ENCODE measurements at places on chromosomes 7 and 10.

DNA sequence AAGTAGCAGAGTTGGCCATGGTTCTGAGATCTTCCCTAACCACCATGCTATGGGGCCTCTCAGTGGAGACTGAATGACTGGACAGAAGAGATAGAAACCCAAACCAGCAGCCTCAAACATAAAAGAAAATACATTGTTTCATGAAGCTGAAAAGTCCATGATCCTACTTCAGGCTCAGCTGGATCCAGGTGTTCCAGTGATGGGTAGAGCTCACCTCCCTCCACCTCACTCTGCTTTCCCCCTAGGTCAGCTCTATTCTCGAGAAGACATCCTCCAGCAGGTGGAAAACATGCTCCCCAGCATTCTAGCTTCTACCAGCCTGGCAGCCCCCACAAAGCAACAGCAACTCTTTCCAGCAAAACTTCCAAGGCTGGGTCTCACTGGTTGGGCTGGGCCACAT, 132.1 kb downstream of the OAT start:
- DNase-seq = no peak

GRCh38 chr10:102010961-102011360, 45.0 kb downstream of the ARMH3 start:
- DNase-seq = no peak

GRCh38 chr7:20331910-20332813, 1.5 kb downstream of the ITGB8 start:
- no peak for DNase-seq

- no peak for DNase-seq
Measured at GRCh38 chr10:89360157-89360556, 17.7 kb upstream of the IFIT1B start.

DNA sequence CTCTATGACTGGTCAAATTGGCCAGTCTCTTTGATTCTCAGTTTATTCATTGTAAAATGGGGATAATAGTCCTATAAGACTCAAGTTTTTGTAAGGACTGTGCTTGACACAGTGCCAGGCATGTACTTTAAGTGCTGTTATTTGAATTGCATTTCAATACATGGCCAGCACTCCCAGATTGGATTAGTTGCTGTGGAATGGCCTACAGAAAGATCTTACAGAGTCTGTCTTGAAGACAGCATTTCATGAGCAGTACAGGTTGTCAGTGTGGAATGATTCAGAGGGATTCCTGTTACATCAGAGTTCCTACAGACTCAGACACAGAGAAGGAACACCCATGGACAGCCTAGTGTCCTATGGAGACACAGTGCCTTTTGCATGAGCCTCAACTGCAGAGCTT, 238.1 kb upstream of the BMPER start:
- DNase-seq = no peak

DNA sequence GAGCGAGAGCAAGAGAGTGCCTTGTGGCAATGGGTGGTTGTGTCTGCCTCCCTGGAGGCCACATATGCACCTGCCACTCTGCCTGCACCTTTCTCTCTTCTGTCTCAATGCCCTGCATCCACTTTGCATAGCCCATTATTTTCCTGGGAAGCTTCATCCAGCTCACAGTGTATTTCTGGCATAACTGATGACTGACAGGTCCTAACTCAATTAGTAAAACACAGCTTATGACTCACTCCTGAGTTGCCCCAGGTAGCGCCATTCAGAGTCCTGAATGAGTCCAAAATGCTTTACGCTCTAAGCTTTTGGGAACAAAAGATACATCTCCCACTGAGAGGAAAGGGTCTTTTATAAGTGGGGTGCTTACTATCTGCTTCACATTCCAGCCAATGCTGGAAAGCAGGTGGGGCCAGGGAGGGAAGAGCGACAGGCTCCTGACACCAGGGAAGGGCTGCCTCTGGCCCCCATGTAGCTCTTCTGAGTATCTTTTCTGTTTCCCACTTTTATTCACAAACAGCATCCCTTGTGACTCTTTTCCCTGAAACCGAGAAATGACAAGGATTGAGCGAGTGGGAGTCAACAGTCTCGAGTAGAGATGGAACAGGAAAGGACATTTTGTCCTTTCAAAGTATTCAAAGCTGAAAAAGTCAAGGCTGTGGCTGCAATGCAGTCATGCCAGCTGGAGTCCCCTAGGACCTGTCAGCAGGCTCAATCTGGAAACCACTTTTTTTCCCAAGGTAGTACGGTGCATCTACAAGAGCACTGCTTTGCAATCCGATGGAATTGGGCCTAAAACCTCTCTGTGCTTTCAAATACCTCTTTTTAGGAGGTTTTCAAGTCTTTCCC, 479.3 kb upstream of the PODXL start:
- no peak for DNase-seq

DNA sequence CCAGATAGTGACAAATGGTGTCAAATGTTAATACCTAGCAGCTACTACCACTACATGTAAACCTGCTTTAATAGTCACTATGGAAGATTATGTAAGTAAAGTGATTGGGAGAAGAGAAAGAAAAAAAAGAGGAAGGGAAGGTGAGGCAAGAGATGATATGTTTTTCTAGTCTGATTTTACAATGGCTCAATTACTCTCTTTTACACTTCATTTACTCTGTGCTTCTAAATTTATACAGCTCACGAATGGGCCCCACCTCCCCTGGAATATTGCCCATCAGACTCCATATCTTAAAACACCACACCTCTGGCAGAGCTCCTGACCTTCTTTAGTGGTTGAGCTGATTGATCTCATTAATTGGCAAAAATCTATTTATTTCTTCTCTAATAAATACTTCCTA, 28.0 kb upstream of the IKZF1 start:
- no peak for DNase-seq

GRCh38 chr7:116715077-116715476, 43.1 kb downstream of the MET start:
- no peak for DNase-seq

DNA sequence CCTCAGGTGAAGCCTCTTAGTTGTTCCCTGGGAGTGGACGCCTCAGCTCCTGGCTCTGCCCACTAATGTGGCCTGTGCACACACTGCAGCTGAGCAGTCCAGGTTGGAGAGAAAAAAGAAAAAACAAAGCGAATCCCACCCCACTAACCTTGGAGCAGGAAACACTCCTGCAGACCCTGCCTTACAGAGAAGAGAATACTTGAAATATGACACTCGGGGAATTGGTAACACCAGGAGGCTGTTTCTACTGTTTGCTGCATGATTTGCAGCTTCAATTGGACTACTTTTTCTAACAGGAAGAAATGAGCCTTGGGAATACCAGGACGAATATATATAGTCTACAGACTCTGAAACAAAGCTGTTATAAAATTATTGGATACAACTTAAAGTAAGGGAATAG, 22.2 kb downstream of the CDHR3 start:
- no peak for DNase-seq

DNA sequence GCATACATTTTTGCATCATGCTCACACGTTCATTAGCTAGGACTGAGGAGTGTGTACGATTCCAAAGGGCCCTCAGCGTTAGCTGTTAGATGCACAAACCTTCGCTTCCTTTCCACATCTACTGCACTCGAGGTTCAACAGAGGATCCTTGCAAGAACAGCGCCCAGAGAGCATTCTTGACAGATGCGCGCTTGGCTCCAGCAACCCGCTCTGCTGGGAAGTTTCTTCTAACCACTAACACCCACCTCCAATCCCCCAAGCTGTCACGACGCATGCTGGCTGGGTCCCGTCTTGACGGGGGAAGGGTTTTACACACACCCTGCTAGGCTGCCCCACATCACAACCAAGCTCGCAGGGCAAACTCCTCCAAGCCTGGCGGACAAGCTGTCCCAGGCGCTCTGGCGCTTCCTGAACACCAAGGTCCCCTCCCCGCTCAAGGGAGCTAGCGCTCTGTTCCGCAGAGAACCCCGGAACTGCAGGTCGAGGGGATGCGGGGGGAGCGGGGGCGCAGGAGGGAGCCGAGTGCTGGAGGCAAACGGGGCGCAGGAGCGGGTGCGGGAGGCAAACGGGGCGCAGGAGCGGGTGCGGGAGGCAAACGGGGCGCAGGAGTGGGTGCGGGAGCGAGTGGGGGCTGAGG, 653 bp upstream of the ADRB1 start:
- no peak for DNase-seq

- no peak for DNase-seq
Measured at GRCh38 chr10:126110489-126111180, 214.3 kb downstream of the FANK1 start.

- no peak for DNase-seq
Measured at GRCh38 chr10:104127411-104127810, 5.4 kb downstream of the SFR1 start.

GRCh38 chr10:92702301-92702916, 12.7 kb downstream of the HHEX start:
- DNase-seq = no peak

GRCh38 chr10:126898460-126898859, 6.8 kb upstream of the DOCK1 start:
- DNase-seq = no peak

- no peak for DNase-seq
Measured at GRCh38 chr10:48838834-48839233, 100.8 kb downstream of the LRRC18 start.

- no peak for DNase-seq
Measured at GRCh38 chr7:1844336-1844950, 174.4 kb downstream of the ELFN1 start.

DNA sequence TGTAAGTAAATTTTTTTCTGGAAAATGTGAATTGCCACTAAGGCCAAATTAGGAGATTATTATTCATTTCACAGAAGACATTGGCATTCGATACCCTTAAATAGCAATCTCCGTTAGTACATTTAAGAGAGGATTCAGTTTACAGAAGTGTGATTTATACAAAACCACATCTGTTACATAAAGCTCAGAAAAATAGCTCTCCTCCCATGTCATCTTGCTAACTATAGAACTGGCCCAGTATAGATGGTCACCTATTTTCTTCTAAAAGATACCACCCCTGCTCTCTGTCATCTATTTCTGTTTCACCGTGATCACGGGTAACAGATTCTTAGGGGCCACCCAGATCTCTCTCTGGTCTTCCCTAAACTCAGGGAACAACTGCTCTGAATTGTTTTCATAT, 119.1 kb downstream of the HIP1 start:
- DNase-seq = no peak

DNA sequence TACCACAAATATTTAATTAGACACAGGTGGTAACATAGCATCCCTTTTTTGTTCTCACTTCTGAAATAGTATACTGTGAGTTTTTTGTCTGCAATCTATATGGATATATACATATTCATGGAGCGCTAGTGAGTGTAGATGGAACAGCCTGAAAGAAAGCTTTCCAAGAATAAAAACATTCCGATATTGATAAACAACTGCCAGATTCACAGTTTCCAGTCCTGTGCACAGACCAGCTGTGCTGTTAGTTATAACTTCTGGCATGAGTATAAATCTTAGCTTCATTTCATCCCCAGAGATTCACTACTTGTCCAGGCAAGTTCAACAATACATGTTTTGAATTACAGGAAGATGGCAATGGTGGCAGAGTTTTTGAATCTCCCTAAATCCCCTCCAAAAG, 467.1 kb upstream of the STEAP1 start:
- DNase-seq = no peak

DNA sequence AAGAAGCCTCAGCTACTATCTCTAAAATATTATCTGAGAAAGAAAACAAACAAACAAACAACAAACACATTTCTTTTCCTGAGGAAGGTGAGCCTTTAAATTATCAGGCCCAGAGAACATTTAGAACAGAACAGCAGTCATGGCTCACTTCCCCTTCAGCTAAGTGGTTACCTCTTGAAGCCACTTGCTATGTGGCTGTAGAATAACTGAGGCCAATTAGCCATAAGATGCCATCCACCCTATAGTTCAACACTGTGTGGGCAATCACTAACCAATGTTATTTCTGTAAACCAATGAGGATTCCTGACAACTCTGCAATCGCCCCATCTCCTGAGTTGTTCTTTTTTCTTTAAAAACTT, 3.7 kb upstream of the UPP1 start:
- no peak for DNase-seq

GRCh38 chr10:87615856-87616255, 43.8 kb upstream of the PAPSS2 start:
- no peak for DNase-seq

Data from esophagus squamous epithelium (tissue), 5 donors.